ENCODE measurements at places on chromosomes 3 and 15.

- DNase-seq: peak; percentile 15
Observed at GRCh38 chr15:30824518-30825195, 79.1 kb upstream of the FAN1 start.

DNA sequence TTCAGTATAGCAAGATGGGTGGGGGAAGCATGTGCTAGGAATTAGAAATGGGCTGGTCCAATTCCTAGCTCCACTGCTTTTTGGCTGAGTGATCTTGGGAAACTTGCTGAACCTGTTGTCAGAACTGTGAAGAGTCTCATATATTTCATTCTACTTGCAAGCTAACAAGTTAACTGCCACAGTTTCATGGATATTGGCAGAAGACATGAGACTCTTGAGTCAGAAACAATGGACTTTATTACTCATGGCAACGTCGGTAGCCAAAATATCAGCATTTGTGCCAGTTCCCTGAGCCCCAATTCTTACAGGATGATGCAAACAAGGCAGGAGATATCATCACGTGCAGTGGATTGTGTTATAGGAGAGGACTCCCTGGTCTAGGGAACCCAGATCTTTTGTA, 26.6 kb upstream of the PLAAT1 start:
- DNase-seq: peak; percentile 33

DNA sequence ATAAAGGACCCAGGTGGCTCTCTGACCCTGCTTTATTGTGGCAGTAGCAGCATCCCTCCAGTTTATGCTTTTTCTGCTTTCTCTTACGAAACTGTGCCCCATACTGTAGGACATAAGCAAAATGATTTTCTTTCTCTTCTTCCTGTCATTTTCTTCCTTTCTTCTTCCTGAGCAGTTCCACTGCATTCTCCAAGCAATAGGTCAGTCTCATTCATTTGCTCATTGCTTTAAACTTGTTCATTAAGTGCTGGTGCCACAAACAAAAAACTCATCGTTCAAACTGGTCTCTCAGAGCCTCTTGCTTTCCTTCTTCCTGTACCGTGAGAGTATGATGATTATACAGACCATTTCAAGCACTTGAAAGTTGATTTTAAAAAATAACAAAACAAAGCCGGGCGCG, 66.8 kb downstream of the PDE8A start:
- peak; percentile 4 for DNase-seq

GRCh38 chr3:188926111-188926510, 245.7 kb upstream of the TPRG1 start:
- no peak for DNase-seq

GRCh38 chr15:52011711-52012144, 7.3 kb upstream of the MAPK6 start:
- DNase-seq: peak; percentile 21
